ENCODE measurements at places on chromosomes 5 and 9.
A peak's percentile ranks its signal among the peaks of the same experiment; 100 is the strongest.

DNA sequence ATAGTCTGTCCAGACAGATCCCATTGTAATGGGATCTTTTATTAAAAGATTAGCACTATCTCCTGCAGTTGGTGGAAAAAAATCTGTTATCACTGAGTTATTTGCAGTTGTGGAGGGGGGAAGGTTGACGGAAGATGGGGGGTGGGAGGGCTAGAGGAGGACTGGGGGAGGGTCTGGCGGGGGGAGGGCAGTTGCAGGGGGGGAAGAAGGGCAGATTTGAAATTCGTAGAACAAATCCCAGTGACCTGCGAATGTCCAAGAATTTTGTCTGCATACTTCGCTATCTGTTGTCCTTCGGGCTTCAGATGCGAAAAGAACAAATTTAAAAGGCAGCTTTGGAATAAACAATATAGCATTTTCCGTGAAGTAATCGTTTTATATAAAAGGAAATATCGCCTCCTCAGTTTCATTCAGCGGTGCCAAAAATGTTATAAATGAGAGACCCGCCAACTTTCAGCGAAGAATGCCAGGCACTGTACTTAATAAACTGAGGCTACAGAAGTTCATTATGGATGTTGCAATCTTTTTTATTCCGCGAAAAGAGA lies 1.3 kb upstream of the FST start:
- no peak for DNase-seq

GRCh38 chr5:40606077-40606765 lies 73.5 kb upstream of the PTGER4 start:
- DNase-seq = no peak

DNA sequence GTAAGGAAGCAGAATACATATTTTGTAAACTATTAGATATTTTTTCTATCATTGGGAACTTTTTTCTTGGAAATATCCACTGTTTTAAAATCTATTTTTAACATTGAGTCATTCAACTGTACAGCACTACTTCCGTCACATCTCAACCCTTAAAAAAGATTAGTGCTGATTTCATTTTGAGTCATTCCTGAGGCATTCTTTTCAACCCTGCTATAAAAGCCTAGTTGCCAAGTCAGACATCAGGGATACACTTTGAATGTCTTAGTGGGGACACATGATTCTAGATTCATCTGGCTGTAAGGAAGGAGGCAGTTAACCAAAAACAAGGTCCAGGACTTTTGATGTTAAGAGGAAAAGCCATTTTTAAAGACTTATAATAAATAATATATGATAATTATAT lies 160.9 kb downstream of the GIN1 start:
- no peak for DNase-seq

GRCh38 chr5:111224561-111225345 lies 569 bp downstream of the CAMK4 start:
- no peak for DNase-seq

GRCh38 chr9:2620919-2621721 lies 467 bp upstream of the VLDLR start:
- peak; percentile 93 for DNase-seq

DNA sequence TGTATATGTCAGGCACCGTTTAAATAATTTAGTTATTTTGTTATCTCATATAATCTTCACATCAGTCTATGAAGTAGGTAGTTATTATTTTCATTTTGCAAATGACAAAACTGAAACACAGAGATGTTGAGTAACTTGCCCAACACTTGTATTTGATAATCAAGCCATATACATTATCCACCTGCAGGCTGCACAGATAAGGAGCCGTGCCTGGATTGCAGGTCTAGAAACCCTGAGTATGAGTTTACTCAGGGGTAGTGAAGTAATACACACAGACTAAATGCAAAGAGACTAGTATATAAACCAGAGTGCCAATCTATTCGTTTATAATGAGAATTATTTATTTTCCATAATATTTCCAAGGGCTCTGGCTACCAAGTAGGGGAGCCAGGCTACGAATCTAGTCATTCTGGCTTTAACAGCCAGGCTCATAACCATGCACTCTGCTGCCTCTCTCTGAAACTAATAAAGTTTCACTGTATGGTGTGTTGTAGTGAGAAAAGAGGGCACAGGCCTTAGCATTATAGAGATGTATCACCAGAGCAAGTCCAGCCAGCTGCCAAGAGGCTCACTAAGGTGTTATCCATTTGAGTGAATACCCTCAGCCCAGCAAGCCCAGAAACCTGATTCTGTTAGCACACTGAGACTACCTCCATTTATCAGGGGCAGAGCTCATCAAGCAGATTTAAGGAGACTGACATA lies 4.5 kb downstream of the HEMGN start:
- DNase-seq = no peak
